ENCODE measurements at places on chromosomes 13 and 19.

- DNase-seq: no peak
- no peaks in the 10 kb centered on the region for H3K27me3 ChIP-seq
- no peak overlapping the region for H3K4me3 ChIP-seq
- no peaks in the 10 kb centered on the region for H3K36me3 ChIP-seq
- H3K4me1 ChIP-seq: no peaks in the 10 kb centered on the region
- H3K27ac ChIP-seq: no peak overlapping the region
These were observed 127.3 kb downstream of the STARD13 start for GRCh38 chr13:33158271-33158670.

DNA sequence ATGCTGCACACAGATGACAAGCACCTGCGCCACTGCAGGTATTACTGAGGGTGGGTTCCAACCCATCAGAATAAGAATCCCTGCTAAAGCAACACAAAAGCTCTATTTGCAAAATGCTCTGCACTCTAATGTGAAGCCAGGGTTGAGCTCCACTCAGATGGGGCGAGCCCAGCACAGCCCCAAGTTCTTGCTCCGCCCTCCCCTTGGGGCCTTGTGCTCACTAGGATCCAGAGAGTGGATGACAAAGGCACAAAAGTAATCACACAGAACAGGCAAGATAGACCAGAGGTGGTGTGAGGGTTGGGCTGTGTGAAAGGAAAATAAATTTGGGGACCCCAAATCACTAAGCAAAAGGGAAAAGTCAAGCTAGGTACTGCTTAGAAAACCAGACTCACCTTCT, 8.2 kb upstream of the ZNF611 start:
- DNase-seq: no peak
- no peaks in the 10 kb centered on the region for H3K27me3 ChIP-seq
- peaks cover 33% of the 10 kb centered on the region for H3K4me1 ChIP-seq
- no peak overlapping the region for H3K4me3 ChIP-seq
- peak overlapping the region; percentile 91 for H3K27ac ChIP-seq

DNA sequence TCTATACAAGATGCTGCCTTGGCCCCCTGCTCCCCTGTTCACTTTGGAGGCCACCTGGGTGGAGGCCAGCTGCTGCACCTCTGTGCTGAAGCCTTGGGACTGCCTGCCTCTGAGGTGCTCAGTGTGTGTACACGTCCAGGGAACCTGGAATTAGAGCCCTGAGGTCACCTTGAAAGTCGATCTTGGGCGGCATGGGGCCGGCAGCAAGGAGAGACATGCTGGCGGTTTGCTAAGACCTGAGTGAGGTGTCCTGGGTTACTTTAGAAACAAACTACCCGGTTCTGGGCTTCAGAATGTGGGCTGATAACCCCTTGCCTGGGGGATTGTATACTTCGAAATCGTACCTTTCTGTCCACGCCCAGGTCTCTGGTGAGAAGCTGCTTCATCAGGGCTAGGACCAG, 25.5 kb downstream of the TSSK6 start:
- H3K4me3 ChIP-seq: peak overlapping the region; percentile 76
- peaks cover 54% of the 10 kb centered on the region for H3K36me3 ChIP-seq
- no peak for DNase-seq
- H3K27me3 ChIP-seq: no peaks in the 10 kb centered on the region

GRCh38 chr19:14023404-14024235, 4.3 kb upstream of the RLN3 start:
- DNase-seq: no peak
- peaks cover 7% of the 10 kb centered on the region for H3K36me3 ChIP-seq

DNA sequence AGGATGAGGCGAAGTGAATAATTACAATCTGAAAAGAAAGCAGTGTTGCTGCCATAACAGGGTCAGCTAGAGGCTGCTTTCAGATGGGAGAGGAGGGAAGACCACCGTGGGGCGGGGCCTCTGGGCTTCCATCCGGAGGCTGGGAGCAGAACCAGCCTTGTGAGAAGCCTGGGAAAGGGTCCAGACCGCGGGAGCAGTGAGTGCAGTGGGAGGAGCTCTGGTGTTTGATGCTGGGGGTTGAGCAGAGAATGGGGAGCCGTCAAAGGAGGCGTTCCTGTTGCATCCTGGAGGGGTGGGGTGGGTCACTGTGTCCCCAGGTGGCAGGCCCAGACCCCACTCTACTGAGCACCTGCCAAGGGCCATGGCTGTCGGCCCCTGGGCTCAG, 18.1 kb downstream of the NKPD1 start:
- no peaks in the 10 kb centered on the region for H3K27me3 ChIP-seq
- peaks cover 6% of the 10 kb centered on the region for H3K4me1 ChIP-seq
- no peak for DNase-seq
- no peak overlapping the region for H3K4me3 ChIP-seq

DNA sequence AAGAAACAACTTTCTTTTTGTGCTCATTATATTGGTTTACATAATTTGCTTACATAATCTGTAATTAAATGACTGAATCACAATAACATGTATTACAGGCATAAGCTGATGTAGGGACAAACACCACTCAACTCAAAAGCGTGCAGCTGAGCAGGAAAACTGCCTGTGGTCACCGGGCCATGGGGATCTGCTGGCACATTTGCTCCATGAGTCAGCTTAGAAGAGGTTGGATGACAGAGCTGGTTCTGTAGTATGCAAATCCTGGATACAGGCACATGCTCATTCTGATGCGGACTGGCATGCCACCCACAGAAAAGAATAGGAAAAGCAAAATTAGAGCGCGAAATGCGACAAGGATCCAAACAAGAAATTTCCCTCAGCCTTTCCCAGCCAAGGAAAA, 128.6 kb downstream of the USP12 start:
- DNase-seq: no peak
- no peak overlapping the region for H3K27ac ChIP-seq
- H3K4me1 ChIP-seq: peaks cover 5% of the 10 kb centered on the region
- H3K27me3 ChIP-seq: no peaks in the 10 kb centered on the region
- H3K36me3 ChIP-seq: no peaks in the 10 kb centered on the region

GRCh38 chr13:20873348-20873747, 29.2 kb downstream of the XPO4 start:
- no peaks in the 10 kb centered on the region for H3K27me3 ChIP-seq
- peaks cover 21% of the 10 kb centered on the region for H3K4me1 ChIP-seq
- H3K36me3 ChIP-seq: peaks cover 7% of the 10 kb centered on the region
- no peak for DNase-seq
- H3K4me3 ChIP-seq: no peak overlapping the region

GRCh38 chr13:35916146-35916545, 215.0 kb downstream of the DCLK1 start:
- no peak overlapping the region for H3K4me3 ChIP-seq
- no peak overlapping the region for H3K27ac ChIP-seq
- H3K36me3 ChIP-seq: no peaks in the 10 kb centered on the region
- no peak for DNase-seq
- H3K4me1 ChIP-seq: no peaks in the 10 kb centered on the region
- H3K27me3 ChIP-seq: no peaks in the 10 kb centered on the region

GRCh38 chr13:100537951-100538462, 50.6 kb downstream of the GGACT start:
- DNase-seq: no peak
- peaks cover 3% of the 10 kb centered on the region for H3K4me1 ChIP-seq
- no peak overlapping the region for H3K4me3 ChIP-seq
- no peaks in the 10 kb centered on the region for H3K36me3 ChIP-seq

GRCh38 chr13:113926951-113927660, 46.8 kb downstream of the C13orf46 start:
- H3K4me1 ChIP-seq: no peaks in the 10 kb centered on the region
- peaks cover 11% of the 10 kb centered on the region for H3K36me3 ChIP-seq
- H3K4me3 ChIP-seq: no peak overlapping the region
- H3K27me3 ChIP-seq: peaks cover 45% of the 10 kb centered on the region
- no peak overlapping the region for H3K27ac ChIP-seq
- no peak for DNase-seq

- H3K27me3 ChIP-seq: no peaks in the 10 kb centered on the region
- no peak for DNase-seq
- H3K4me3 ChIP-seq: no peak overlapping the region
- no peak overlapping the region for H3K27ac ChIP-seq
- peaks cover 13% of the 10 kb centered on the region for H3K36me3 ChIP-seq
- peaks cover 27% of the 10 kb centered on the region for H3K4me1 ChIP-seq
These were observed 39.2 kb downstream of the WDFY2 start for GRCh38 chr13:51623473-51623872.

GRCh38 chr19:17379221-17379631, 2.1 kb upstream of the PLVAP start:
- no peaks in the 10 kb centered on the region for H3K36me3 ChIP-seq
- no peak for DNase-seq
- H3K4me1 ChIP-seq: no peaks in the 10 kb centered on the region
- peaks cover 23% of the 10 kb centered on the region for H3K27me3 ChIP-seq
- no peak overlapping the region for H3K27ac ChIP-seq
- no peak overlapping the region for H3K4me3 ChIP-seq

GRCh38 chr19:39670998-39671397, 15.3 kb downstream of the LGALS16 start:
- H3K4me1 ChIP-seq: peaks cover 4% of the 10 kb centered on the region
- H3K27me3 ChIP-seq: peaks cover 58% of the 10 kb centered on the region
- no peaks in the 10 kb centered on the region for H3K36me3 ChIP-seq

DNA sequence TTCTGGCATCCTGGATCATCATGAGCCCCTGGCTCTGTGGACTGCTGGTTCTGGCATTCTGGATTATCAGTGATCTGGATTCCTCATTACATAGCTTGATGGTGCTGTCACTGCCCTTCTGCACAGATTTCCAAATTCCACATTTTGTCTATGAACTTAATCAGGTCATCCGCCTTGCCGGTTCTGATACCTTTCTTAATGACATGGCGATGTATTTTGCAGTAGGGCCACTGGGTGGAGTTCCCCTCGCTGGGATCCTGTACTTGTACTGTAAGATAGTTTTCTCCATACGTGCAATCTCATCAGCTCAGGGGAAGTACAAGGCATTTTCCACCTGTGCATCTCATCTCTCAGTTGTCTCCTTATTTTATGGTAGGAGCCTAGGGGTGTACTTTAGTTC, 24.4 kb upstream of the OR7C2 start:
- H3K27me3 ChIP-seq: peaks cover 53% of the 10 kb centered on the region
- H3K4me1 ChIP-seq: no peaks in the 10 kb centered on the region
- no peaks in the 10 kb centered on the region for H3K36me3 ChIP-seq
- no peak overlapping the region for H3K27ac ChIP-seq

DNA sequence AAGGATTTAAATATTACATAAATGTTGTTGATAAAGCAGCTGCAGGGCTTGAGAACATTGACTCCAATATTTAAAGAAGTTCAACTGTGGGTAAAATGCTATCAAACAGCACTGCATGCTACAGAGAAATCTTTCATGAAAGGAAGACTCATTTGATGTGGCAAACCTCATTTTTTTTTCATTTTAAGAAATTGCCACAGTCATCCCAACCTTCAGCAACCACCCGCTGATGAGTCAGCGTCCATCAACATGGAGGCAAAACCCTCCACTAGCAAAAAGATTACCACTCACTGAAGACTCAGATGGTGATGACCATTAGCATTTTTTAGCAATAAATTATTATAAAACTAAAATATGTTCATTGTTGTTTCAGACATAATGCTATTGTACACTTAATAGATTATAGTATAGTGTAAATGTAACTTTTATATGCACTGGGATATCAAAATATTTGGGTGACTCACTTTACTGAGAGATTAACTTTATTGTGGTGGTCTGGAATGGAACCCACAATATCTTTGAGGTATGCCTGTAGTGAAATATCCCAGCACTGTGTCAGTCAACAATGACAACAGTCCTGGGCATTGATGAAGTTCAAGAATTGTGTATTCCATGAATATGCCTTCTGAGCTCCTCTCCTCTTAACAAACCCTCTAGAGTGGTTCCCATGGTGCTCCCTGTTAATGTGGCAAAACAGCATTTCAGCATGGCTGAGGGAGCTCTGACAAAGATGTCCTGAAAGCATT, 52.4 kb upstream of the SOX21 start:
- no peak for DNase-seq
- peaks cover 28% of the 10 kb centered on the region for H3K27me3 ChIP-seq
- no peaks in the 10 kb centered on the region for H3K36me3 ChIP-seq
- H3K27ac ChIP-seq: no peak overlapping the region

- H3K4me3 ChIP-seq: no peak overlapping the region
- H3K27me3 ChIP-seq: peaks cover 20% of the 10 kb centered on the region
These were observed 121.8 kb upstream of the OBI1 start for GRCh38 chr13:78780708-78781107.

- no peak overlapping the region for H3K27ac ChIP-seq
- H3K36me3 ChIP-seq: no peaks in the 10 kb centered on the region
- no peaks in the 10 kb centered on the region for H3K27me3 ChIP-seq
- no peak for DNase-seq
These were observed 27.3 kb downstream of the MYO16 start for GRCh38 chr13:108656742-108657141.

DNA sequence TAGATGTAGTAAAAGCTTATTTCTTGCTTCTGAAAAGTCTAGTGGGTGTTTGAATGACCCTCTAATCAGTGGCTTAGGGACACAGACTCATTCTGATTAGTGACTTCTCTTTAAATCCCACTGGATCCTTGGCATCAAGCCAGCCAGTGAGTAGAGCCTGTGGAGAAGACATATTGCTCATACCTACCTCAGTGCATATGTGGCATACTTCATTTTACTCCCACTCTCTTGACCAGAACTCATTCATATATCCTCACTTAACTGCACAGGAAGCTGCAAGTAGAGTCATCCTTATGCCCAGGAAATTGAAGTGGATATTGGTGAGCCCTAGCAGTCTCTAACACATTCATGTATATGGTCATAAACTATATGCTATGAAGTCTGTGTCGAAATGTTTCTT, 148.3 kb downstream of the PDS5B start:
- no peak for DNase-seq
- peaks cover 17% of the 10 kb centered on the region for H3K4me1 ChIP-seq
- no peaks in the 10 kb centered on the region for H3K36me3 ChIP-seq
- H3K27ac ChIP-seq: no peak overlapping the region
- no peak overlapping the region for H3K4me3 ChIP-seq

DNA sequence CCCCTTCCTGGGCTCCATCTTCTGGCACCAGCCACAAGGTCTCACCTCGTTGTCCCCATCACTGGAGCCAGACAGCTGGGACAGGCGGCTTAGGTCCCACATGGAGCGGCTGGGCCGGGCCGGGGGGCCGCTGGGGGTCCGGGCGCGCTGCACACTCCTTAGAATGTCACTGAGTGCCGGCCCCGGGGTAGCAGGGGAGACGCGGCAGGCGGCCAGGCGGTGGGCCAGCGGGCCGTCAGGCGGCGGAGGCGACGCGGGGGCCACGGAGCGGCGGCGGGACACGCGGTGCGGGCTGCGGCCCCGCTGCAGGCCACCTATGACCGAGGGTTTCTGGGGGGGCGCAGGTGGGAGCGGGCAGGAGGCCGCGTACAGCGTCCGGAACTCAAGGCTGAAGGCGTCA, 3.1 kb upstream of the SPACA4 start:
- no peaks in the 10 kb centered on the region for H3K36me3 ChIP-seq
- H3K4me3 ChIP-seq: no peak overlapping the region
- H3K4me1 ChIP-seq: no peaks in the 10 kb centered on the region
- DNase-seq: no peak

Data from effector memory CD8-positive, alpha-beta T cell (primary cell).